ENCODE measurements at places on chromosomes 6 and 20.
A peak's percentile ranks its signal among the peaks of the same experiment; 100 is the strongest.

DNA sequence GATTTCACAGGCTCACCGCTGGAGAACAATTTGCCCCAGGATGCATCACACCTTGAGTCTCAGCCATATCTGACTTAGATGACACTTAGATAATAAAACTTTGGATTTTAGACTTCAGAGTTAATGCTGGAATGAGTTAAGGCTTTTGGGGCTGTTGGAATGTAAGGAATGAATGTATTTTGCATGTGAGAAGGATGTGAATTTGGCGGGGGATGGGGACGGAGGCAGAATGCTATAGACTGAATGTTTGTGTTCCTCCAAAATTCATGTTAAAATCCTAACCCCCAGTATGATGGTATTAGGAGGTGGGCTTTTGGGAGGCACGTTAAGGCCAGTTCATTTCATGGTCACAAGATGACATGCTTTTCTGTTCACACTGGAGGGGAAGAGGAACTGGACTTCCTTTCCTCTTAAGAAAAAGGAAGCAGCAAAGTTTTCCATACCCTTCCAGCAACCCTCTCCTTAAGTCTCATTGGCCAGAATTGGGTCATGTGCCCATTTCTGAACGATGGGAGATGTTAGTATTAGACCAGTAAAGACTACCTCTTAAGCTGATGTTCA, 5.8 kb upstream of the SRXN1 start:
- DNase-seq, result no peak

- DNase-seq, result no peak
Observed at GRCh38 chr20:38191654-38192053, 26.6 kb upstream of the TGM2 start.

DNA sequence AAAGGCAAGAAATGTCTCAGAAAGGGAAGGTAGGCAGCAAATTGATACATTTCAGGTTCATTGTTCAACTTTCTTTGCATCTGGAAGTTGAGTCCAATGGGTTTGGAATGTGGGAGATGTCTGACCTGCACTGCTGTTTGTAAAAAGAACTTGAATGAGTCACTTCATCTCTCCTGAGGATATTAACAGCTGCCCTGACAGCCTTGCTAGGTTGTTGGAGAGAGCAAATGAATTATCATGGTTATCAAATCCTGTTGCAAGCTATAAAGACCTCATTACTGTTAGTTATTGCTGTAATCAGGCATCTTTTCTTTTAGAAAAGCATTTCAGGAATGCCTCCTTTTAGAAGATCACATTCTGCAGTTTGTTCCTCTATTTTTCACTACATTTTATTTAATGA, 23.0 kb upstream of the FLRT3 start:
- DNase-seq, result no peak

DNA sequence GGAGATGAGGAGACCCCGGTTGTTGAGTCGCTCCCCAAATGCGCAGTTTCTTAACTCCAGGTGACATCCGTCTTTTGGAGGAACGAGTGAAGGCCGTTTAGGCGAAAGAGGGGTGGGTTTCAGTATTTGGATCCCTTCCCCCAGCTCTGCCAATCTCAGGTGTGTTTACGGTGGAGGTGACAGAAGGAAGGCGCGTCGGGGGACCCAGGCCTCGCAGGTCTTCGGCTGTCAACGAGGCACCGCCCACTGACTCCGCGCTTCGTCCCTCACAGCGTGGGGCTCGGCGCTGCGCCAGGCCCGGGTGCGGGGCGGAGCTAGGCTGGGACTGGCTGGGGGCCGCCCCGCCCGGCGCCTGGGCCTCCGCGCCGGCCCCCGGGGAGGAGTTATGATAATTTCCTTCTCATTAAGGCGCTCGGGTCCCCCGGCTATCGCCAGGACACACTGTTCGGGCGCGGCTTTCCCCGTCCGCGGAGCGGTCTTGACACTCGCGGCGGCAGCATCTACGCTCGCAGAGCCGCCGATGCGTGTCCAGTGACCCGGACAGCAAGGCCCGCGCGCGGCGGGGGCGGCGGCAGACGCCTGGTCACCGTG, at the start of gene TFAP2C:
TFAP2C (plus strand) TSS at position 434 of the 591 bp plus-strand sequence. CDS start 239 bp downstream, outside the sequence.
- peak; percentile 79 for DNase-seq

GRCh38 chr6:137819740-137820139, 47.3 kb upstream of the TNFAIP3 start:
- DNase-seq, result no peak

- no peak for DNase-seq
Observed at GRCh38 chr20:56460459-56460858, 8.0 kb upstream of the RTF2 start.

DNA sequence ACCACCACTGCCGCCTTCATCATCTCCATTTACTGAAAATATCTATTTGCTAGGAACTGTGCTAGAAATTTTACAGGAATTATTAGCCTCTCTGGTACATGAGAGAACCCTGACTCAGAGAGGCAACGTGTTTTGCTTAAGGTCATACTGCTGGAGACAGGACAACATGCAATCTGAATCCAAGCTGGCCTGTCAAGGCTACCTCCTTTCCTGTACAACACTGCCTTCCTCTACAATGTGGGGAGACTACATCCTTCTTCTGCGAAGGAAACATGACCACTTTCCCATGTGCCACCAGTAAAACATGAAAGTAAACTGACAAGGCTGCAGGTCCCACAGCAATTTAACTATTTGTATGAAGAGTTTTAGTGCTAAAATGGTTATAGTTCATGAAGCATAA, 200.9 kb downstream of the BACH2 start:
- DNase-seq, result no peak

GRCh38 chr20:50089787-50090177, 23.2 kb downstream of the UBE2V1 start:
- no peak for DNase-seq
